Thoracic aorta (tissue), 2 donors: ENCODE measurements at places on chromosomes 2 and 18. TPM values are rescaled to one million over a fixed set of nuclear protein-coding genes. Genes with fewer than 3 reads are reported as not detected.

- H3K36me3 ChIP-seq: peaks cover 6% of the 10 kb centered on the region
- no peak overlapping the region for H3K27ac ChIP-seq
- H3K4me1 ChIP-seq: peaks cover 16% of the 10 kb centered on the region
- H3K4me3 ChIP-seq: no peak overlapping the region
- H3K27me3 ChIP-seq: peaks cover 6% of the 10 kb centered on the region
Measured at GRCh38 chr2:74499940-74500577, 656 bp upstream of the LBX2 start.

DNA sequence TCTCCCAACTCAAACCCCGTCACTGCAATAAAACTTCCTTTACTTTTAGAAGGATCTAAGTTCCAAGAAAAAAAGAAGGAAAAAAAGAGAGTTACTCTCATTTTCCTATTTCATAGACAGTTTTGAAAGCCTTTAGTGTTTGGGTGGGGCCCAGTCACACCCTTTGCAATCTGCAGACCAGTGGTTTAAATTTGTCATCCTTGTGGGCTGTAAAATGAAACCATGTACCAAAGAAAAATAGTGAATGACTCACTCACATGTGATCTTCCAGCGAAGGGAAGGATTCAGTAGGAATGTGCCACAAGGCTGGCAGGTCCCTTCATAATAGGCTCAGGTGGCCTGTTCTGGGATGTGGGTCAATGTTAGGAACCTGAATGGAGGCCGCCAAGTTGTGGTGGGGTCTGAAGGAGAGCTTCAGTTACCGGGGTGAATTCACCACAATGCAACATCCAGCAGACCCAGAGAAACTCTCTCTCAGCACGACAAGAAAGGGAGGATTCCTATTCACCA lies 28.3 kb downstream of the ANXA4 start:
- peak overlapping the region; percentile 45 for H3K27ac ChIP-seq
- DNase-seq: no peak
- H3K36me3 ChIP-seq: no peaks in the 10 kb centered on the region
- H3K4me1 ChIP-seq: peaks cover 81% of the 10 kb centered on the region

GRCh38 chr2:238425979-238426567 lies 654 bp upstream of the ASB1 start:
- no peak for DNase-seq
- peaks cover 40% of the 10 kb centered on the region for H3K4me1 ChIP-seq
- H3K36me3 ChIP-seq: no peaks in the 10 kb centered on the region
- H3K4me3 ChIP-seq: peak overlapping the region; percentile 93
- peak overlapping the region; percentile 97 for H3K27ac ChIP-seq

GRCh38 chr2:74461187-74462053 lies 3.2 kb downstream of the WBP1 start:
- no peak overlapping the region for H3K27ac ChIP-seq
- H3K4me3 ChIP-seq: no peak overlapping the region
- DNase-seq: no peak

GRCh38 chr18:42264497-42264896 lies 309.5 kb downstream of the PIK3C3 start:
- no peak for DNase-seq
- no peak overlapping the region for H3K4me3 ChIP-seq
- H3K36me3 ChIP-seq: no peaks in the 10 kb centered on the region
- no peaks in the 10 kb centered on the region for H3K4me1 ChIP-seq
- H3K27ac ChIP-seq: no peak overlapping the region
- no peaks in the 10 kb centered on the region for H3K27me3 ChIP-seq

DNA sequence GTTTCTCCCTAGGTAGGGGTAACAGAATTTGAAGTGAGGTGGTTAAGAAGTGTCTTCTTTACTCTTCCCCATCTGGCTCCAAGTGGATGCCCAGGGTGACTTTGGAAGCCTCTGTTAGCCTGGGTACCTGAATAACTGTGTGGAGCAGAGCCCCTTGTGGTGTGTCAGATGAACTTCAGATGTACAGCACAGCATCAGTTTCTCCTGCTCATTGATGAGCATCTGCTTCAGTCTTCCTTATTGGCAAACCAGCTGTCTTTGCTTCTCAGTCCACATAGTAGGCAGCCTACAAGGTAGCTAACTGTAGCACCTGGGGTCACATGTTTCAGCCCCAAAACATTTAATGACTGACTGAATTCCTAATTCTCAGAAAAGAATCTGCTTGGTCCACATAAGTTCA lies 56.2 kb upstream of the ATP8B1 start:
- H3K4me3 ChIP-seq: no peak overlapping the region
- no peaks in the 10 kb centered on the region for H3K27me3 ChIP-seq
- H3K27ac ChIP-seq: no peak overlapping the region
- no peak for DNase-seq
- H3K36me3 ChIP-seq: no peaks in the 10 kb centered on the region
- no peaks in the 10 kb centered on the region for H3K4me1 ChIP-seq

GRCh38 chr2:45750001-45750400 lies 98.5 kb downstream of the PRKCE start:
- no peak overlapping the region for H3K4me3 ChIP-seq
- H3K27me3 ChIP-seq: no peaks in the 10 kb centered on the region
- no peaks in the 10 kb centered on the region for H3K4me1 ChIP-seq
- no peak for DNase-seq
- H3K36me3 ChIP-seq: no peaks in the 10 kb centered on the region

DNA sequence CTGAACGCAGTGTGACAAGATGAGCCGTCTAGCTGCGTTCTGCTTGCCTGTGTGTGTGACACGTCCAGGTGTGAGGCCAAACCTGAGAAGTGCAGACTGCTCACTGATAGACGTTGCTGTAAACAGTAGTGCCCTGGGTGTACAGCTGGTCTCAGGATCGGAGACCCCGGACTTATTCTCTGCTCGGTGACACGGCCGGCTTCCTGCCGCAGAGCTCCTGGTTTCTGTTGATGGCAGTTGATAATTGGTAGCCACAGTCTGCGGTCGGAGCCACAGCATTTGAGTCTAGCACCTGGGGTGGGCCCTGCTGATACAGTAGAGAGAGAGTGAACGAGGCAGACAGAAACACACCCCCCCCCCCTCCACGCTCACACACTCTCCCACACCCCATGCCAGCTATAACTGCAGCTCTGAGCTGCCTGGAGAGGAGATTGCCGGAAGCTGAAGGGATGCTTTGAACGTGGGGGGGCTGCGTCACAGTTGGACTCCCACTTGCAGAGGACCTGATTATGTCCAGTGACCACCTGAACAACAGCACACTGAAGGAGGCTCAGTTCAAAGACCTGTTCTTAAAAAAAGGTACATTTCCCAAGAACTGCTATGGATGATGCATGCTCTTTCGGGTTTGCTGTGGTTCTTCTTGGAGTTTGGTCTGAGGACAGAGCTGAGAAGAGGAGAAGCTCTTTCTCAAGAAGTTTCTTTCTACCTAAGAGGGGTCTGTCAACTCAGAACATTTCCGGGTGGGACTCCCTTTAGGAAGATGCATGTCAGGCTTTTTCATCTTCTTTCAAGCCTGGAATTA lies 114.0 kb downstream of the FAM210A start:
- no peak overlapping the region for H3K27ac ChIP-seq
- peaks cover 43% of the 10 kb centered on the region for H3K4me1 ChIP-seq
- no peak for DNase-seq
- H3K4me3 ChIP-seq: peak overlapping the region; percentile 65
- no peaks in the 10 kb centered on the region for H3K27me3 ChIP-seq

- H3K27me3 ChIP-seq: no peaks in the 10 kb centered on the region
- no peaks in the 10 kb centered on the region for H3K36me3 ChIP-seq
- no peak for DNase-seq
- H3K4me3 ChIP-seq: no peak overlapping the region
- no peak overlapping the region for H3K27ac ChIP-seq
Measured at GRCh38 chr2:3094318-3094717, 283.3 kb downstream of the EIPR1 start.

- no peak overlapping the region for H3K27ac ChIP-seq
- no peaks in the 10 kb centered on the region for H3K4me1 ChIP-seq
- H3K36me3 ChIP-seq: no peaks in the 10 kb centered on the region
- no peak for DNase-seq
- no peaks in the 10 kb centered on the region for H3K27me3 ChIP-seq
- H3K4me3 ChIP-seq: no peak overlapping the region
Measured at GRCh38 chr2:8564475-8564874, 117.4 kb upstream of the ID2 start.

DNA sequence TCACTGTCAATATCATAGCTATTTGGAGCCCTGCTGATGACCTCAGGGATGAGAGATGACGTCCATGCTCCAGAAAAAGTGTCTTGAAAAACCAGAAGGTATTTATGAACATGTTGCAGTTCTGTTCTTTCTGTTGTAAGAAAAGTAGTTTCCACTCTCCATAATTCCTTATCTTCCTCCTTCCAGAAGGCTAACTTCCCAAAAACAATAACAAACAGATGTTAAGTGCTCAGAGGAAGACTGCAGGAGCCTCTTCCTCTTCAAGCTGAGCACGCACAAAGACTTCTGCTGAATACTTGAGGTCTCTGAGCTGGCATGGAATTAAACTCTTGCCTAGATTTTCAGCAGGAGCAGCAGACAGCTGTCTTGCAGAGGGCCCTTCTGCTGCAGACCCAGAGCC lies 434.5 kb upstream of the KLHL29 start:
- no peaks in the 10 kb centered on the region for H3K27me3 ChIP-seq
- no peaks in the 10 kb centered on the region for H3K4me1 ChIP-seq
- no peak overlapping the region for H3K4me3 ChIP-seq
- no peaks in the 10 kb centered on the region for H3K36me3 ChIP-seq
- DNase-seq: no peak

DNA sequence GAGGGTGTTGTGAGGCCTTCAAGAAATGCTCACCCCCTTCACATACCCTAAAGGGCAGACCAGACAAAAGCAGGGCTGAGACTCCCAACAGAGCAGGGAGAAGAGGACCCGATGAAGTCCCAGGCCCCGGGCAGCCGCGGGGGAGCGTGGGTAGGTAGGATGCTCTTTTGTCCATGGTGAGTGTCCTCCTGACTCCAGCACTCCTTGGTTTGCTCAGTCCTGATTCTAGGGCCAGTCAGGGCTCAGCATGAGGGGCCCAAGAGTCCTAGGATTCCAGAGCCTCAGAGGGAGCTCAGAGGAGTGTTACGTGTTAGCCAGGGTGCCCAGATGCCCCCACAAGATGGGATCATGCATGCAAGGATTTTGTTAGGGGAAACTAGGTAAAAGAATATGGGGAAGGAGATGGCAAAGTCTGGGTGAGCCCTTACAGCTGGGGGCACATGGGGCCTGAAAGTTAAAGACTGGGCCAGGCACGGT lies 64.8 kb downstream of the SMAD7 start:
- H3K4me3 ChIP-seq: no peak overlapping the region
- no peak overlapping the region for H3K27ac ChIP-seq
- peaks cover 4% of the 10 kb centered on the region for H3K4me1 ChIP-seq
- no peak for DNase-seq

The SERPINB13 gene
- total RNA-seq: not detected

- no peak overlapping the region for H3K4me3 ChIP-seq
- no peak for DNase-seq
- H3K27ac ChIP-seq: no peak overlapping the region
- H3K27me3 ChIP-seq: no peaks in the 10 kb centered on the region
Measured at GRCh38 chr18:76425146-76426131, 69.6 kb downstream of the ZNF516 start.

The CTAGE1 gene
- total RNA-seq: not detected

DNA sequence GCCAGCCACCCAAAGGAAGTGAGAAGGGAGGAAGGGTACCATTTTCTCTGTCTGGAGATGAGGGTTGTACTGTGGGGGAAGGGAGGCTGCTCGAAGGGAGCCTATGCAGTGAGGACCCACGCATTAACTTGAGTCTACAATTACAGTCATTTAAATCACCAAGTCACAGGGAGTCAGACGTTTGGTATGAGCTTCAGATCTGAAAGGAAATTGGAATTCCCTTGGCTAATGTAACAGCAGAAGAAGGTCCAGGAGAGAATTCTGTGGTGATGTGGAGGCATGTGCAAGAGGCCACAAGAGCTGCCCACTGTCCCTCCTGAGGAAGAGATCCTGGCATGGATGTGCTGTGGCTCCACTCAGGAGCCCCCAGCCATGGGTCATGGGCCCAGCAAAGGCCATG lies 22.5 kb downstream of the DAPL1 start:
- H3K4me3 ChIP-seq: no peak overlapping the region
- H3K4me1 ChIP-seq: peaks cover 44% of the 10 kb centered on the region
- H3K27ac ChIP-seq: no peak overlapping the region
- H3K36me3 ChIP-seq: no peaks in the 10 kb centered on the region

DNA sequence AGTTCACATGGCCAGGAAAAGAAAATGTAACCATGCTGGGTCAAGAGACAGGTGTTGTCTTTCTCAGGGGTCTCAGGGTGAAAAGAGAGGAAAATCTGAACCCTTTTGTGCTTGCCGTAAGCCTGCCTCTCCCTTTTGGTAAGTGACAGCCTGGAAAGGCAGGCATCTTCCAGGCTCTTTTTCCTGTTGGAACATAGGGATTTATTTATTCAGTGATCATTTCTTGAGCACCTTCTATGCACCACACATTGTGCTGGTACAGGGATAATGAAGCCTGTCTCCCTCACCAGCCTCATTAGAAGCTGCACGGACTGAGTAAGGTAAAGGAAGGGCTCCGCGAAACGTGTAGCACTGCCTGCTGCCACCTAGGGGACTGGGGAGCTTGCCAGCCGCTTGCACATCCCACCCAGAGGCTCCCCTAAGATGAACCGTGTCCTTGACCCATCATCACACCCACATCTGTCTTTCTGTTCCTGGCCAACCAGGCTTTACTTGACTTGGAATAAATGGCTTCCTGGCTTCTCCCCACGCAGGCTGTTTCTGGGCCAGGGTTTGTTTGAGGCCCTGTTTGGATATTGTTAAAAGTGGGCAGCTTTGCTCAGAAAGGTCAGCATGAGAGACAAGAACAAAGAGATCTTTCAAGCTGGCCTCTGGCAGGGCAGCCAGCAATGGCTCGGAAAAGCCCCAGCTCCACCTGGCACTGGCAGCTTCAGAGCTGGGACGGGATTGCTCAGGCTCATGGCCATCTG lies 73.3 kb upstream of the MCFD2 start:
- no peak overlapping the region for H3K4me3 ChIP-seq
- peak overlapping the region; percentile 93 for H3K27ac ChIP-seq
- H3K36me3 ChIP-seq: peaks cover 9% of the 10 kb centered on the region
- peaks cover 68% of the 10 kb centered on the region for H3K4me1 ChIP-seq
- DNase-seq: no peak

DNA sequence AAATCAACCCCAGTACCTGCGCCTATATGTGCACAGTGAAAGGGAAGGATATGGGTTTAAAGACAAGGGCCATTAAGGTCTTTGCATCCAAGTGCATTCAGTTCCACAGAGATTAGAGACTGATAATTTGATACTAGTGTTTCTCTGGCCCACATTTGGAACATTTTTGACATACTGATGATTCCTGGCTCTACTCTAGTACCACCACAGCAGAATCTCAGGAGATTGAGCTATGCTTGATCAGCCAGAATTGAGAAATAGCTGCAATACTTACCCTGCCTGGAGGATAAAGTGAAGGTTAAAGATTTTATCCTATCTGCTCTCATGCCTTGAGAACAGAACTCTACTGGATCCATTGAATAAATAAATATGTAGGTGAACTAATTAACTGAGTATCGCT lies 1267.8 kb downstream of the SUCLG1 start:
- H3K4me1 ChIP-seq: no peaks in the 10 kb centered on the region
- no peaks in the 10 kb centered on the region for H3K36me3 ChIP-seq
- no peak overlapping the region for H3K4me3 ChIP-seq
- no peak overlapping the region for H3K27ac ChIP-seq
- H3K27me3 ChIP-seq: no peaks in the 10 kb centered on the region

The SCG2 gene
- 4.9 TPM for total RNA-seq

- no peak for DNase-seq
- H3K4me1 ChIP-seq: no peaks in the 10 kb centered on the region
- H3K27me3 ChIP-seq: no peaks in the 10 kb centered on the region
- H3K36me3 ChIP-seq: no peaks in the 10 kb centered on the region
- H3K27ac ChIP-seq: no peak overlapping the region
Measured at GRCh38 chr18:41532344-41533086, 422.5 kb upstream of the PIK3C3 start.

GRCh38 chr2:103161456-103162289 lies 399.8 kb downstream of the TMEM182 start:
- no peaks in the 10 kb centered on the region for H3K27me3 ChIP-seq
- peak; percentile 5 for DNase-seq
- peaks cover 11% of the 10 kb centered on the region for H3K4me1 ChIP-seq

The ATG9A gene
- 60.4 TPM for total RNA-seq
